Daoy (cell line): ENCODE measurements at places on chromosomes 2 and 18. TPM values are rescaled to one million over a fixed set of nuclear protein-coding genes. Genes with fewer than 3 reads are reported as not detected.

DNA sequence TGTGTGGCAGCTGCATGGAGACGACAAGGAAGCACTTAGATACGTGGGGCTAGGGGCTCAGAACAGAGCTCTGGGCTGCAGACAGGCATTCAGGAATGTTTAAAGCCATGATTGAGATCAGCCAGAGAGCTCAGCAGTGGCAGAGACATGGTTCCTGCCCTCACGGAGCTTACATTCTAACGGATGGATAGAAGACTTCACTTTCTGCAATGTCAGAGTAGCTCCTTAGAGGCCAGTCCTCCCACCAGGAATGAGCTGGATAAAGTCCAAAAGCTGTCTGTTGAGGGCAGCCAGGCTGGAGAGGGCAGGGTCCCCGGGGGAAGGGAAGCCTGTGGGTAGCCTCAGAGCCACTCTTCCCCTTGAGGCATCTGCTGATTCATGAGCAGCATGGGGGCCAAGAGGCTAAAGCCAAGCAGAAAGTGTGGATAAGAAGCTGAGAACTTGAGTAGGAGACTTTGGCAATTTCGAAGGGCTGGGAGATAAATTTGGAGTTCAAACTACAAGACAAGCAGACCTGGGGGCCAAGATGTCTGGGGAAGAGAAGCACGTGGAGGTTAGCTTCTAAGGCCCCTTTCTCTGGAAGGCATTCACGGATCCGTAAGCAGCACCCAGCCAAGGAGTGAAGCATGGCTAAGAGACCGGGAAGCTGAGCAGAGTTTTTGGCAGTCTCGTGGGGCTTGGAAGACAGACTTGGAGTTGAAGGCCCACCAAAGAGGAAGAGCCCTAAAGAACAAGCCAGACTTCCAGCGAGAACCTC, 9.7 kb upstream of the CIB4 start:
- no peak for DNase-seq

DNA sequence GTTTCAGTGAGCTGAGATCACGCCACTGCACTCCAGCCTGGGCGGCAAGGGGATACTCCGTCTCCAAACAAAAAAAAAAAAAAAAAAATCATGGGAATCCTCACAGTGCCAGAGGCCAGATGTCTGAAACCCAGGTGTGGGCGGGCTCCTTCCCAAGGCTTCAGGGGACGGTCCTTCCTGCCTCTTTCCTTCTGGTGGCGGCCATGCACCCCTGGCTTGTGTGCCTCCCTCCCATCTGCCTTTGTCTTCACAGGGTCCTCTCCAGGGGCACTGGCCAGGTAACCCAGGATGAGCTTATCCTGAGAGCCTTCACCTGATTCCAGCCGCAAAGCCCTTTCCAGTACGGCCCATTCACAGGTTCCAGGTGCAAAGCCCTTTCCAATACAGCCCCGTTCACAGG, 40.9 kb upstream of the GPC1 start:
- DNase-seq: no peak

DNA sequence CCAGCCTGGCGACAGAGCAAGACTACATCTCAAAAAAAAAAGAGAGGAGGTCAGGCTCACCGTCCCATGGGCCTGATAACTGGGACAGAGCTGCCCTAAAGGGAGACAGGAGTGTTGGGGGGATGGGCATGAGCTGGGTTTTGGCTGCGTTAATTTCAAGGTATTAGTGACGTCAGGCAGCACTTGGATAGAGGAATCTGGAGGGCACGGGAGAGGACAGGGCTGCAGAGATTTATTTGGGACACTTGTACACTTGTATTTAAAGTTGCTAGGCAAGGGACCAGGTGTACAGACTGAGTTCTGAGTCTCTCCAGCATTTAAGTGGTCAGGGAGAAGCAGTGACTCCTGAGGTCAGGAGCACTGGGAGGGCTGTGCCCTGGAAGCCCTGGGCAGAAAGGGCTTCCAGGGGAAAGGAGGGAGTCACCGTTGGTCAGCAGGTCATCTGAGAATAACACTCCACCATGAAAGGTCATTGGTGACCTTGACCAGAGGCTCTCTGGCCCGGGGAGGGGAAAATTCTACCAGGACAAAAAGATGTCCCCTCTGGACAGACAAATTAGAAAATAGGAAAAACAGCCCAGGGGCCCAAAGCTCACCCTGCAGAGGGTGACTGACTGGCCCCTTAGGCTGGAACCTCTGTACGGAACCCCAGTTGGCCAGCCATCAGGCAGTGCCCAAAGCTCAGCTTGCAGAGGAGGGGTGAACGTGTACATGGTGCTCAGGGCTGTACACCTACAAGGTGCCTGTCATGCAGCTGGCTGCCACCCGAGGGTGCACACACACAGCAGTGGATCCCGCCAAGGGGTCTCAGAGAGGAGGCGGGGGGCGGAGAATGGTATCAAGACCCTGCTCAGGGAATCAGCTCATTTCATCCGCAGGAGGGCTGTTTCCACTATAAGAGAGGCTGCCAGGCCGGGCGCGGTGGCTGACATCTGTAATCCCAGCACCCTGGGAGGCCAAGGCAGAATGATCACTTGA, 23.0 kb upstream of the CNNM3 start:
- no peak for DNase-seq

- no peak for DNase-seq
Observed at GRCh38 chr2:23427976-23428375, 43.0 kb downstream of the KLHL29 start.

DNA sequence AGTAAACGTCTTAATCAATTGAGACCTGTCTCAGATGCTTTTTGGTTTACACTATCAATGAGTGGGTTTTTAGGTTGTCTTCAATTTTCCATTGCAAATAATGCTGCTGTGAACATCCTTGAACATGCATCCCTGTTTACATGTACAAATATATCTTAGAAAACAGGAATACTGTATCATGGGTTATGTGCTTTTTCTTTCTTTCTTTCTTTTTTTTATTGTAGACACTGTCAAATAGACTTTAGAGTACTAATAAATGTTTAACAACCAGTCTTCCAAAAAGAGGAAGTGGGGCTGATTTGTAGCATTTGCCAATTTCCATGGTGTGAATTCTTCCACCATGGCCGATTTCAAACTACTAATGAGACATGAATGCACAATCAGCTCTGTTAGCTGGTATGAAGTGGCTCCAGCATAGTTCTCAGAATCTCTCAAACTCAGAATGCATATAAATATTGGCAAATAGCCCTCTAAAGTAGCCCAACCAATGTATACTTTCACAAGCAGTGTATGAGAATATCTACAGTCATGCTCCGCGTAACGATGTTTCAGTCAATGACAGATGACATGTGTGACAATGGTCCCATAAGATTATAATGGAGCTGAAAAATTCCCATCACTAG, 50.3 kb upstream of the B3GNT2 start:
- DNase-seq: no peak

Gene CHRNA1
- not detected in 2 replicates for total RNA-seq
